ENCODE measurements at places on chromosomes 12 and 14.

- DNase-seq, result no peak
Observed at GRCh38 chr12:93901739-93902138, 224.6 kb downstream of the CRADD start.

DNA sequence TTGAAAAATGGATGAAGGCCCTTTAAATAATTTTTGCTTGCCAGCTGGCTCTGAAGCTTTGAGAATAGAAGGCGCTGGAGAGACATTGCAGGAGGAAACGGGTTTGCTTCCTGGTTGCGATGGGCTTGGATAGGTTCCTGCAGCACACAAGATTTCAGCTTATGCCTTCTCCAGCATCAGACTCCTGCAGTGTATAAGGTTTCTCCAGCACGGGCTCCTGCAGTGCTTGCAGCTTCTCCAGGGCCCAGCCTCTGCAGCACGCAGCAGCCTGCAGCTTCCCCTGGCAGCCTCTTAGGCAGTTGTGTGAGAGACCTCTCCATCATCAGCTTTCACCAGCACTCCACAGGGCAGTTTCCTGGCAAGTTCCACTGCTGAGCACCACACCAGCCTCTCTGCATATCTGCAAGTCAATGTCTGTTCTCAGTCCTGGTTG, 78.7 kb upstream of the ZDHHC17 start:
- no peak for DNase-seq

DNA sequence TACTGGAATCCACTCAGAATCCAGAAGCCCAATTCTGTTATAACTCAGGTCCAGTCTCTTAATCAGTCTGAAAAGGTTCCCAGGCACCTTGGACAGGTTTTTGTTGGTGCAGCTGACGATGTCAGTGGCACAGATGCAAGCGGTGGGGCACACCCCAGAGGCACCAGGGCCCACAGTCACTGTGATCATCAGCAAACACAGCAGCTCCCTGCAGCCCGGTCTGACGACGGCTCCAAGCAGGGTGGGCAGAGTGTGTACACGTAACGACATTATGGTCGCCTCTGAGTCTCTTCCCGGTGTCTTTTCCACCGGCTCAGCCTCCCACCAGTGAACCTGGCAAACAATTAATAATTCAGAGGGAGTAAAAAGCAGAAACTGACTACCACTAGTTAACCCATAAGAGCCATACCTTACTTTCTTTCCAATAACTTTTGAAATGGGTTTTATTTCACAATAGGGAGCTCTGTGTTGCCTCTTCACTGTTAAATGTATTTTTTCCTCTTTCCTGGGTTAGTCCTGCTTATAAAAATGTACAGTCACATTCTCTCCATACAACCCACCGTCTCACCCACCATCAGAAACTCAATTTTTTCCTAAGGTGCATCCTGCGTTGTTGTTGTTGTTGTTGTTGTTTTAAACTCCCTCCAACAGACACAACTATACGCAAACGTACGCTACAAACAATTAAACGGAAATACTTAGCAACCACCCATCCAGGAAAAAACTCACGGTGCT, 521 bp upstream of the PCED1B start:
- no peak for DNase-seq

DNA sequence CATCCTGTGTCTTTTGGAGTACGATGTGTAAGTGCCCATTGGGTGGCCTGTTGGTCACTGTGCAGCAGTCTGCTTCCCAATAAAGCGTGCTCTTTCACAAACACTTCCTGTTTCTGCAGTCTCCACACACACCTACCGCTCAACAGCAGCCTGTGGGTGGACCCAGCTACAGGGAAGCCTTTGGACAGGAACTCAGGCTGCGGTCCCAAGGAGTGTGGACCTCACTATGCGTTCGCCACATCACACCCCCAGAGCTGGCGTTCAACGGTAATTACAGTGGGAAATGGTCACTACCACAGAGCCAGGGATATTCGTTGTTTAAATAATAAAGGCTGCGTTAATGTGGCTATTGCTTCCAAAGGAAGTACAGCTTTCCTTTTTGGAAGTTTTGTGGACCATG, 16.2 kb downstream of the PSMC1 start:
- DNase-seq, result no peak

DNA sequence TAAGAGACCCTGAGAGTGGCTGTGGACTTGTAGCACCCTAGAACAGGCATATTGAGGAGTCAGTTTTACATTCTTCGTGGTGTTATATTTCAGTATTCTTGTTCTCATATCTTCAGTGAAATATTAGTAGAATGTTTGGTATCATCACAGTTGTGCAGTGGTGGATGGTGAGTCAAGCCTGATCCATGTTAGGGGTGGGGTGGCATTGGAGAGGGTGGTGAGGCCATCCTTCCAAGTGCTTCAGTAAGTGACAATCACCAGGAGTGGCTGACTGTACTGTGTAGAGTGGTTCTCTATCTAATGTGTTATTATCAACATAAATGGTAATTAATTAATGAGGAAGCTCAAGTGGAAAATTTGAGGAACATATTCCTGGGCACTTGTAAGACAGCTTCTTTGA, 197.7 kb upstream of the SLC16A7 start:
- DNase-seq, result no peak

DNA sequence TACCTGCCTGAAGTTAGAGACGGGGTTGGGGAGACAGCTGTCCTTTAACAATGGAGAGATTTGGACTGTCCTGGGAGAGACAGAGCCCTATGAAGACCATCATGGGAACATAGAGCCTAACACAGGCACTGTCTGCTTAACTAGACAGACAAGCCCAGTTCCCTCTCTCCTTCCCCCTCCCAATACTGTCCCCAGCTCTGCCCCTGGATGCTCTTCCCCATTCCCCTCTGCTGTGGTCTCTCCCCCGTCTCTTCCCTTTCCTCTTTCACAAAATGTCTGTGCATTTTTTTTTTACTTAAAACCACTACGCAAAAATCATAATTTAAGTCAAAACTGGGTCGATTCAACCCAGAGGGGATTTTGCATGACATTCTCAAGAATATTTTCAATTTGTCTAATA, 232.9 kb downstream of the CHST11 start:
- no peak for DNase-seq

GRCh38 chr12:127516467-127516866, 750.5 kb upstream of the TMEM132C start:
- no peak for DNase-seq

DNA sequence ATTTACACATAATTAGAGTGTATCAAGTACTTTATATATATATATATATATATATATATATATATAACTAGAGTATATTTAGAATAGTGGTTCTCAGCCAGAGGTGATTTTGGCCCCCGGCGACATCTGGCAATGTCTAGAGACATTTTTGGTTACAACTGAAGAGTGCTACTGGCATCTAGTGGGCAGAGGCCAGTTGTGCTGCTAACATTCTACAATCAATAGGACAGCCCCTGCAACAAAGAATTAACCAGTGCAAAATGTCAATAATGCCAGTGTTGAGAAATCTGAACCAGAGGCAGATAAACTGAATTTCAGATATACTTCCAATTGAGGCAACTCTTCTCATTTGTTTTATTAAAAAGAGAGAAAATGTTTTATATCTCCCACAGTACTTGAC, 8.9 kb downstream of the GTF2A1 start:
- DNase-seq, result no peak

- DNase-seq, result no peak
Observed at GRCh38 chr12:125544960-125545359, 479.7 kb downstream of the AACS start.

GRCh38 chr14:71659159-71659558, 273.1 kb upstream of the RGS6 start:
- DNase-seq, result no peak

GRCh38 chr12:46661110-46661845, 164.5 kb downstream of the SLC38A4 start:
- no peak for DNase-seq

- DNase-seq, result no peak
Observed at GRCh38 chr12:46874642-46875041, 48.8 kb upstream of the SLC38A4 start.

GRCh38 chr12:3750616-3751015, 2.3 kb downstream of the CRACR2A start:
- no peak for DNase-seq

DNA sequence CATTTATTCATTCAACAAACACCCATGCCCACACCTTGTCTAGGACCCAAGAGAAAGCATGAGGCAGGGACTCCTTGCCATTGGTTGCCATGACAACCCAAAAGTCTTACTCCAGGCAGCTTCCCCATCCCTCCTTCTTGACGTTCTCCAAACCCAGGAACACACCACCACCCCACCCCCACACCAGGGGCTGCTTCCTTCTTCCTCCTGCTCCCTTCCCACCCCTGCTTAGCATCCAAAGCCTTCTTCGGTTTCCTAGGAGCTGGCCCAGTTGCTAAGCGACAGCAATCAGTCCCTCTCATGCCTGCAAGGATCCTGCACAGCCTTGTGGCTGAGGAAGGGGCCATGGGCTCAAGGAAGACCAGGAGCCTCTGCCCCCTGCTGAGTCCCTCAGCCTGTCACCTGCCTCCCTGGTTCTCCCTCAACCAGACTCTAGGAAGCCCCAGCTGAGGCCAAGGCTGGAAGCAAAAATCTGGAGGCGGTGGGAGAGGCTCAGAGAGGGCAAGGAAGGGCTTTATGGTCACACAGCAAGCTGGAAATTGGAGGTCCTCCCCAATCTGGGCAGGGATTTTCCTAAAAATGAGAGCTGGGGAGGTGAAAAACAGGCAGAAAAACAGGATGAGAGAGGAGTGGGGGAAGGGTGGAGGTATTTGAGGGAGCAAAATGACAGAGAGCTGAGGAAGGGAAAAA, 15.4 kb downstream of the RASAL1 start:
- no peak for DNase-seq

- no peak for DNase-seq
Observed at GRCh38 chr12:23756416-23756815, 193.1 kb downstream of the SOX5 start.

DNA sequence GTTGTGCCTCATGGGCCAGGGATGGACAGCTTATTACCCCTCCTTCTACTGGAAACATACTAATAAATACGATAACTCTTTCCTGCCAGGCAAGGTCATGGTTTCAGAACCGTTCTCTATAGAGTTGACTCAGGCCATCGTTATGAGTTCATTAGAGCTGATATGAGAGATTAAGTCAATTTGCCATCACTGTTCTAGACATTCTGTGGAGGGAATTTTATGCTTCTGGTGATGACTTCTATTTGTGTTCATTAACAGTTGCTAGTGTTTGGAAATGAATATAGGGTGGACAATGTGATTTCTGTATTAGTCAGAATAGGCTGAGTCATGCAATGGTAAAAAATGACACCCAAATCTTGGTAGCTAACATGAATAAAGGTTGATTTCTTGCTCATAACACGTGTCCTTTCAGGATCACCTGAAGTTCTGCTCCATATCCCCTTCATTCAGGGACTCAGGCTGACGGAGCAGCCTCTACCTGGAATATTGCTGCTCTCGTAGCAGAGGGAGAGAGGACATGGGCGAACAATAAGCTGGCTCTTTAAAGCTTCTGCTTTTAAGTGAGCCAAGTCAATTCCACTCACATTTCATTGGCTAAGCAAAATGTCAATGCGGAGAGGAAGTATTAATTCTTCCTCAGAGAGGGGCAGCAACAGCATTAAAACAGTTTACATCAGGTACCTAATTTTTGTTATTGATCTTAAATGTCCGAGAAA, 18.5 kb upstream of the TBPL2 start:
- no peak for DNase-seq

DNA sequence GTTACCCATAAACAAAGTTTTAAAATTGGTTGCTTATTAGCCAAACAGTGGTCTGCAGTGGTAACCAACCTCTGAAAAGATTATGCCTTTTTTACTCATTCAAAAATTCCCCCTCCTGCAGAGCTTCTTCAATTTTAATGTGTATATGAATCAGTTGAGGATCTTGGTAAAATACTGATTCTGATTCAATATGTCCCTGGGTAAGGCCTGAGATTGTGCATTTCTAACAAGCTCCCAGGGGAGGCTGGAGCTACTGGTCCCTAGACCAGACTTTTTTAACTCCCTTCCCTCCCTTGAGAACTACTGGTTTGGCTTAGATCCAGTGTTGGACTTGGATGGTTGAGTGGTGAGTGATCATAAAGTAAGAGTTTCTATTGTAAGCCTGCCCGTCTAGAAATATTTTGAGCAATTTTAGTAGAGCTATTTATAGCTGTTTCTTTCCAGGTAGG, 90.2 kb downstream of the FUT8 start:
- no peak for DNase-seq

DNA sequence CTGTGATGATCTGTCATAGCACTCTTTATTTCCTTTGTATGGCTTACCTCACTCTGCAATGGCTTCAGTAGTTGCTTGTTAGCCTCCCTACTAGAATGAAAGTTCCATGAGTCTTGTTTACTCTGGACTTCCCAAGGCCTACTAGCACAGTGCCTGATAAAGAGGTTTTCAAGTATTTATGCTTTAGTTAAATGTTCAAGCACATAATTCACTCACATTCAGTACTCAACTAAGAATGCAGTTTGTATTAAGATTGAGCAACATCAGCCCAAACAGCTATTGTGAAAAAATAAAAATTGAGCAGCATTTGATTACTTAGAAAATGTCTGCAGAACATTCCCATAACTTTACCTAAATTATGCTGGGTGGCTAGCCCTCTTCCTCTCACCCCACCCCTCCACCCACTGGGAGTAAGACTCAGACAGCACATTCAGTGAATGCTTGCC, 158.9 kb upstream of the AMIGO2 start:
- no peak for DNase-seq

GRCh38 chr14:60327447-60328331, 78.7 kb downstream of the PPM1A start:
- DNase-seq, result peak; percentile 13

GRCh38 chr12:92539976-92540781, 162.6 kb upstream of the PLEKHG7 start:
- DNase-seq, result no peak

DNA sequence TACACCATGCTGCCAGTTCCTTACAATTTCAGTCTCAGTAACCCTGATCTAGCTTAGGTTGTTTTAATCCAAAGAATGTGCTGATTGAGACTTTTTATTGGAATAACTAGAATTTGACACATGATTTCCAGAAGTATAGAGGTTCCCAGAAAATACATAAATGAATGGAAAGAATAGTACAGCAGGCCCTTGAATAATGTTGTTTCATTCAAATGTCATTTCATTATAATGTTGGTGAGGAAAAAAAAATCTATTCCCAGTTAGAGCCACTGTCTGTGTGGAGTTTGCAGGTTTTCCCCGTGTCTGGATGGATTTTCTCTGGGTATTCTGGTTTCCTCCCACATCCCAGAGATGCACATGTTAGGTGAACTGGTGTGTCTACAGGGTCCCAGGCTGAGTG, 273.5 kb upstream of the GARIN6 start:
- no peak for DNase-seq

- no peak for DNase-seq
Observed at GRCh38 chr14:61526405-61527312, 168.7 kb upstream of the HIF1A start.

DNA sequence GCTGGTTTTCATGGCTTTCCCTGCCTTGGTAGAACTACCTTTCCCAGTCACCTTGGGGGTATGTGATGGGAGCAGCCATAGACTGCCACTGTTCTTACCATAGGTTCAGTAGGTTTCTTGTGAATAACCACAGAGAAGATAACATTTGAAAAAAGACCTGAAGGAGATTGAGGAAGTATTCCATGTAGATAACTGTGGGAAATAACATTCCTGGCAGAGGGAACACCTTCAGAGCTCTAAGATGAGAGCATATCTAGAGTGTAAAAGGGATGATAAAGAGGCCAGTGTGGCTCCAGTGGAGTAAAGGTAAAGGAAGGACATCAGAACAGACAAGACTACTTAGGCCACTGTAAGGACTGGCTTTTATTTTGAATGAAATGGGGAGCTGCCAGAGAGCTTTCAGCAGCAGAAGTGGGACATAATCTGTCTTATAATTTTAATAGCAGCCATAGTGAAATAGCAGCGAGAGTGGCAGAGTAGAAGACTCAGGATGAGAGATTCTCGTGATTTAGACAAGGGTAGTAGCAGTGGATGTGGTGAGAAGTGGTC, 82.6 kb upstream of the KCNH3 start:
- DNase-seq, result no peak
